ENCODE measurements at places on chromosomes 16 and 17. TPM values are rescaled to one million over a fixed set of nuclear protein-coding genes. Genes with fewer than 3 reads are reported as not detected.

The CACNA1H gene
- polyA plus RNA-seq, result 0.40 TPM

The MCRIP1 gene
- polyA plus RNA-seq, result 76.1 TPM

The NOG gene
- polyA plus RNA-seq, result 1.2 TPM

The CES4A gene
- polyA plus RNA-seq, result 1.7 TPM

Data from CD8-positive, alpha-beta memory T cell (primary cell).